Naive thymus-derived CD4-positive, alpha-beta T cell (primary cell): ENCODE measurements at places on chromosomes 1 and 21. TPM values are rescaled to one million over a fixed set of nuclear protein-coding genes. Genes with fewer than 3 reads are reported as not detected.

GRCh38 chr21:32392299-32392879, 423 bp downstream of the URB1 start:
- no peak for DNase-seq

GRCh38 chr1:4174291-4175200, 274.5 kb upstream of the C1orf174 start:
- no peak for DNase-seq

ATP1A4 gene
- total RNA-seq = not detected

GRCh38 chr1:56331892-56332567, 247.3 kb downstream of the PLPP3 start:
- DNase-seq = no peak

COL6A1 gene
- 17.1 TPM for total RNA-seq
